Stimulated activated CD4-positive, alpha-beta T cell treated with anti-CD3 and anti-CD28 coated beads, Interleukin-15, amount 100 ng/mL, for 48 hours (primary cell): ENCODE measurements at places on chromosomes 2 and 18.

GRCh38 chr2:95317123-95317500 is 20.0 kb downstream of the KCNIP3 start:
- no peak for DNase-seq

GRCh38 chr18:48893608-48894600 is 56.9 kb downstream of the SMAD7 start:
- DNase-seq: no peak

DNA sequence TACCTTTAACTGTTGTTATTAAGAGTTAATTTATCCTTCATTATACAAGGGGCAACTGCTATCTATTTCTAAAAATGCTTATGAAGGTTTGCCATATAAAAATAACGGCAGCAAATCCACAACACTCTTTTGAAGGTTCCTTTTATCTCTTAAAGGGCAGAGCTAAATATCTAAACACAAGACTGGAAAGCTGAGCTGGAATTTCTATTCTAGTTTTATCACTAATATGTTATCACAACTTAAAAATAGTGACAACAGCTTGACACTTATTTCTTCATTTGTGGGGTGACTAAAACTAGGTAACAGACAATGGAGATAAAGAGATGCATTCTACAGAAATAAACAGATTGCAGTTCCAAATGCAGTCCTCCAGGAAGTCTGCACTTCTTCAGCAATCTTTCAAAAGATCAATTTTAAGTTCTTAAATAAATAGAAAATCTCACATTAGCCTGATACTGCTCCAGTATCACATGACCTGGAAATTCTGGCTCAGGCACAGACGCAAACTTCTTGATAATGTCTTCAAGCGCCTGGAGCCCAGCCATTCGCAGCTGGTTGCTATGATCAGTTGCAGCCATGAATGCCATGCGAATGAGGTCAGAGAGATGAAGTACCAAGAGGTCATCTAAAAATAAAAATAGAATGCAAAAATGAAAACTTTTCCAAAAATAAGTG is 54.0 kb upstream of the STRN start:
- no peak for DNase-seq

GRCh38 chr2:186690786-186691185 is 3.1 kb upstream of the FAM171B start:
- DNase-seq: no peak

DNA sequence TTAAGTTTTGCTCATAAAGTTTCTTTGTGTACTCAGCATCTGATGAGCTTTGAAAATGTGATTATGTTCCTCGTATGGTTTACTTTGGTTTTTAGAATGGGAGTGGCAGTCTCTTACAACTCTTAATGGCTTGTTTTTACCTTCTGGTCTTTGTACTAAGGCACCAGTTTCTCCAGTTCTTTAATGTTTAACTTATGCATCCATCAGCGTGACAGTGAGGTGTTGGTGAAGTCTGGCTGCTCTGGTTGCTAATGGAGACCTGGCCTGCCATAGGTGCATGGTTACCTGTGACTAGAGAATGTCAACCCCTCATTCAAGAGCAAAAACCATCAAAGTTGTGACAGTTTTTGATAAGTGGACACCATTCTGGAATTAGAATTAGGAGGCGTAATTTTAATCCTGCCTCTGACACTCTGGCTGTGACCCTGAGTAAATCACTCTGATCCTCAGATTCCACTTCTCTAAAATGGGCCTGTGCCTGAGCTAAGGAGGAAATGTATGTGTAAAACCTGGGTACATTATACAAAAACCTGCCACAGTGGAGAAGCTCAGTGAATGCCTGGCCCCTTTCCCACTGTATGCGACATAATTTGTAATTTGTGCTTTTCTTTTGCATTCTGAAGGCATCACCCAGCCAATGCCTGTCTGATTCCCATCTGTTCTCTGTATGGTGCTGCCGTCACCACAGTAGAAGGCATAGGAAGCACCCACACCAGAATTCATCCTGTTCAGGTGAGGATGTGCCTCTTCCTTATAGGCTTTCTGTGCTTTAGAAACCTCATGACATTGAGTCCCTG is 11.2 kb downstream of the AOX1 start:
- DNase-seq: no peak

GRCh38 chr2:134246154-134246874 is 7.6 kb upstream of the MGAT5 start:
- no peak for DNase-seq

DNA sequence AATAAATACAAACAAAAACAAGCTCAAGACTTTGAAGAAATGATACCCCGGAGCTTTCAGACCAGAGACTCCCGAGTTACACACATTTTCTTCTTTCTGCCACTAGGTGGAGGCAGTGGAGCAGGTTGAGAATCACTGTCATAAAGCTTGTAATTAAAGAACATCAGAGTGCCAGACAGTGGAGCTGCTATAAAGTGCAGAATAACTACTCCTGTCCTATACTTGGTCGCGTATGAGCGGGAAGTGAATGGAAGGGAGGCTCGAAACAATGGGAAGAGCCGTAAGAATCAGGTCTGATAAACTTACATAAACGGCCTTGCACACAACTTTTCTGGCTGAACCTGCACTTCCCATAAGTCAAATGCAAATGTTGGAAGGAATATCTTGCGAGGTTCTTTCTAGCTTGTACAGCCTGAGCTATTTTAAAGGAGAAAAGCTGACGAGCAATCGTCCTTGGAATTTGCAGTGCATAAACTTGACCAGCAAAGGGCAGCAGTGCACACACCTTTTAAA is 189.0 kb downstream of the RPIA start:
- DNase-seq: no peak

GRCh38 chr18:5420906-5421305 is 122.9 kb downstream of the EPB41L3 start:
- DNase-seq: no peak

- no peak for DNase-seq
Observed at GRCh38 chr2:80365762-80366161, 61.2 kb upstream of the LRRTM1 start.
